Pulmonary artery endothelial cell (primary cell): ENCODE measurements at places on chromosomes 6 and 20.

DNA sequence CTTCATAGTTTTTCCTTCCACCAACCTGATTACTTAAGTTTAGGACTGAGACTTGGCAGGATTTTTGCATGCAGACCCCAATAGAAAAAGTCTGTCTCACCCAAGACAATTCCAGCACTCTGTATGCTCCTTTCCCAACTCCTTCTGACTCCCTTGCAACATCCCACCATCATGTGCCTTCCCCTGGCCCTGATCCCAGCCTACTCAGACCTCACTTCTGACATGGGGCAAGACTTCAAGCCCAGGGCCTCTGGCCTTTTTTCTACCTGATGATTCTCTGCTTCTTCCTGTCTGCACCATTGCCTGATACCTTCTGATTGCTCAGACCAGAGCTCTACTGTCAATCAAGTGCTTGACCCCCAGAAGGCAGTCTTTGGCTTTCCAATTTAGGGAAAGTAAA, 96.6 kb downstream of the HAO1 start:
- no peak for DNase-seq

- DNase-seq = no peak
Measured at GRCh38 chr6:150183105-150183504, 40.3 kb downstream of the PPP1R14C start.

DNA sequence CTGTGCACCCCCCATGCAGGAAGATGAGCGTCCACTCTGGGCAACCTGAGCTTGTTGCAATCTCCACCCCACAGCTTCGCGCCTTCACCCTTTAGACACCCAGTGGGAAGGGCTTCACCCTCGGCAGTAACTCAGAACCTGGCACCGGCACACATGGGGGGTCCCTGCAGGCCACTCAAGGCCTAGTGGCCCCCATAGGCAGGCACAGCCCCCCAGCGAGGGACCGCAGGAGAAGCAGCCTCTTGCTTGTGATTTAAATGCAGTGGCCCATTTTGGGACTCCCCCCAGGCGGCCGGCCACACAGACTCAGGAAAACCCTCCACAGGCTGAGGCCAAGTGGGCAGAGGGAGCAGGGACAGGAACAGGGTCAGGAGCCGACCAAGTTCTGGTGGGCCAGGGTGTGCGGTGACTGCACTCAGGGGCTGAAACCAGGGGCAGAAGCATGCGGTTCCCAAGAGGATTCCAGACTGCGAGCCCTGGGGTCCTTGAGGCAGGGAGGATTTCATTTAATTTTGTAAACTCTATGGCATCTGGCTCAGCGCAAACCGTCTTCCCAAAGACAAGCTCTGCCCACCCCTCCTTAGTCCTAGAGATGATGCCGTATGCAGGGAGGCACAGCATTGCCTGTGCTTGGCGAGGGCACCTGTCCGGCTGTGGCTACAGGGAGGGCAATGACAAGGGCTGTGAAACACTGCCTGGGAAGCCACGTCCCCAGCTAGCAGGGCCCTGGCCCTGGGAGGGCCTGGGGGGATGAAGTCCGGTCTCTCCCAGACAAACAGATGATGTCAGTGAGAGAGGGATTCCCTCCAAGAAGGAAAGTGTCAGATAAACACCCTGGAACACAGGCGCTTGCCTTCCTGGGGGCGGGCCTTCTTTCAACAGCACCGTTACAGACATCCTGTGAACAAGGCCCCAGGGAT, 52.9 kb upstream of the GPR31 start:
- no peak for DNase-seq

- no peak for DNase-seq
Measured at GRCh38 chr6:35601331-35602132, 87.2 kb downstream of the FKBP5 start.

- no peak for DNase-seq
Measured at GRCh38 chr6:155939253-155939652, 483.6 kb upstream of the NOX3 start.
